ENCODE measurements at places on chromosomes 3 and 15.

DNA sequence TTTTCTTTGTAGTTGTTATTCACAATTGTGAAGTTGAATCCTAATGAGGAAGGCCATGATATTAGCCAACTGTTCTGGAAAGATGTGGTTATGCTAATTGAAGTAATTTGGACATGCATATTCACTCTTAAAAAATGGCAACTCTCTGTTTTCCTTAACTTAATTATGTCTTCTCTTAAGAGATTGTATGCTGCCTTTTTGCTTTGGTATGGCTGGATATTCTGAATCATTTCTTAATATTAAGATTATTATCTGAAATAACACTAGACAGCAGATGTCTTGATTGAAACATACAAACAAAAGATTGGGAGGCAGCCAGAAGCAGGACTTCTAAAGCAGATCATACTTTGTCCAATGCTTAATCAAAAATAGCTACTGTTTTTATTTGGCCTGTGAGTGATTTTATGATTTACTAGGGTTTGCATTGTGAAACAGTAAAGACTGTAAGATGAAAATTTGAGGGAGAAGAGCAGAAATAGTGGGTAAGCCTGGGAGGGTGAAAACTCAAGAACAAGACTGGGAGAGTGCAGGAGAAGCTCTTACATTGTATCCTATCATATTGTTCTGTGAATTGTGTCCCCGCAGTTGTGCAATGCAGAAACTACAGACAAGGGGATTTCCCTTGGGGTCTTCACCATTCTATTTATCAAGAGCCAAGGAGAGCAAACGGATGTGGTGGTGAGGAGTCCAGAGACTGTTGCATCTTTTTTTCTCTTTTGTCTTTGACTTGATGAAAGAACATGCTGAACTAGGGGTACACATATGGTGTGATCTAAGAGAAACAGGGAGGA is 554.8 kb downstream of the TUSC7 start:
- no peak for DNase-seq

- no peak for DNase-seq
Observed at GRCh38 chr3:100782348-100782747, 73.1 kb downstream of the TFG start.

- DNase-seq, result no peak
Observed at GRCh38 chr3:162555761-162556160, 1059.2 kb downstream of the OTOL1 start.

GRCh38 chr15:23518104-23518503 is 47.4 kb upstream of the MKRN3 start:
- no peak for DNase-seq

GRCh38 chr3:172892158-172892557 is 141.6 kb downstream of the ECT2 start:
- DNase-seq, result no peak

GRCh38 chr3:34263101-34263621 is 464.7 kb downstream of the PDCD6IP start:
- no peak for DNase-seq

GRCh38 chr3:187858041-187858440 is 112.8 kb upstream of the BCL6 start:
- DNase-seq, result no peak

GRCh38 chr3:170635385-170635735 is 49.5 kb upstream of the SLC7A14 start:
- DNase-seq, result no peak

DNA sequence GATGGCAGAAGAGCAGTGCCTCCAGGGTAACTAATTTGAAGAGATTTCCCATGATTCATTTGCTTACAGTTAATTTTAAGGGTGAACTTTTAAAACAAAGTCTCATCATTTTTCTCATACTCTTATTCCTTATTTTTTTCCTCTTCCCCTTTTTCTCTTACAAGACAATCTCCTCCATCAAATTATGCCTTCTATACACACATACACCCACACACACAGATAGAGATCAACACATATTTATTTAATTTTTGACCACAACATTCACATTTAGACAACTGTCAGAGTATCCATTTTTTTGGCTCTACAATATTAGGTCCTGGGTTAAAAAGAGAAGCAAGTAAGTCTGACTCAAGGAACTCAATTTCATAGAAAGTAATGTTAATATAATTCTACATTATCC is 37.6 kb downstream of the AAGAB start:
- DNase-seq, result no peak

GRCh38 chr15:63274427-63274826 is 3.0 kb upstream of the APH1B start:
- no peak for DNase-seq

GRCh38 chr3:149055575-149055974 is 30.8 kb downstream of the HLTF start:
- DNase-seq, result no peak

DNA sequence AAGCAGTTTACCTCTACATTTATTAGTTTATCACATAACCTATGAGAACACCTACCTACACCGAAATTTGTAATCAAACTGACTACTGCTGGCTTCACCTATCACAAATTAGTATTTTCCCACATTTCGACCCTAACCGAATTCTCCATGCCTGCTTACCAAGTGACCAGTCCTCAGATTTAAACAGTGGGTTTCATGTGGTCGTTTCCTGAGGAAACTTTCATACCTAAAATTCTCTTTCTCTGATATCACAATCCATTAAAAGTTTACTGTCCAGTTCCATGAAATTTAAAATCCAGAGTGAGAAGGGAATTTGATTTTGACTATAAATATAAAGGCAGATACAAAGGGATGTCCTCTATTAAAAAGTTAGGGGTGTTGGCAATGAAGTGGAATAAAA is 1.9 kb downstream of the PLOD2 start:
- no peak for DNase-seq

- no peak for DNase-seq
Observed at GRCh38 chr15:69949485-69949884, 148.2 kb downstream of the TLE3 start.

DNA sequence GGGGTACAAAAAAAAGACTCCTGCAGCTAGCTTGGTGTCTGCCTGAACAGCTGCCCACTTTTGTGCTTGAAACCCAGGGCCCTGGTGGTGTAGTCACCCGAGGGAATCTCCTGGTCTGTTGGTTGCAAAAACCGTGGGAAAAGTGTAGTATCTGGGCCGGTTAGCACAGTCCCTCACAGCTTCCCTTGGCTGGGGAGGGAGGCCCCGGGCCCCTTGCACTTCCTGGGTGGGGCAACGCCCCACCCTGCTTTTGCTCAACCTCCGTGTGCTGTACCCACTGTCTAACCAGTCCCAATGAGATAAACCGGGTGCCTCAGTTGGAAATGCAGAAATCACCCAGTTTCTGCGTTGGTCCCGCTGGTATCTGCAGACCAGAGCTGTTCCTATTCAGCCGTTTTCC is 211.7 kb upstream of the ZPLD1 start:
- DNase-seq, result no peak

DNA sequence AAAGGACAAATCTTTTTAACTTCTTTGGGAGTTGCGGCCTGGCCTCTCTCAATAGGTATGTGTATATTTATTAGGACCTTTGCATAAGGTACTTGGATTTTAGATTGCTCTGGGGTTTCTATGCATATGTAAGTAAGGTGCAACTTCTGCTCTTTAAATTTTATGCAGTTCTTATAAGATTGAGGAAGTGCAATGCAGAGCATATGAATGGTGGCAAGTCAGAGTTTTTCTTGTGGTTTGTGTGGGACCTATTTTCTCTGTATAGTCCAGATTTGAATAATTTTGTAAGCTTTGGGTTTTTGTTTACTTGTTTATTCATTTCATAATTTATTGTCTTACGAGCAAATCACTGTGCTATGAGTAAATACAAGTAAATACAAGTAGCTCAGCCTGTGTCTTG is 101.5 kb downstream of the ATG7 start:
- DNase-seq, result no peak

GRCh38 chr3:125179143-125179883 is 33.2 kb downstream of the SLC12A8 start:
- DNase-seq, result peak; percentile 9

- no peak for DNase-seq
Observed at GRCh38 chr3:37183375-37183831, 9.0 kb upstream of the LRRFIP2 start.

GRCh38 chr3:151816091-151816604 is 2.2 kb downstream of the AADAC start:
- no peak for DNase-seq

GRCh38 chr3:150170852-150171520 is 200.3 kb upstream of the PFN2 start:
- DNase-seq, result no peak

- no peak for DNase-seq
Observed at GRCh38 chr3:111684640-111685039, 89.5 kb upstream of the ZBED2 start.

Data from NAMALWA (cell line).